ENCODE measurements at places on chromosomes 4 and X.

DNA sequence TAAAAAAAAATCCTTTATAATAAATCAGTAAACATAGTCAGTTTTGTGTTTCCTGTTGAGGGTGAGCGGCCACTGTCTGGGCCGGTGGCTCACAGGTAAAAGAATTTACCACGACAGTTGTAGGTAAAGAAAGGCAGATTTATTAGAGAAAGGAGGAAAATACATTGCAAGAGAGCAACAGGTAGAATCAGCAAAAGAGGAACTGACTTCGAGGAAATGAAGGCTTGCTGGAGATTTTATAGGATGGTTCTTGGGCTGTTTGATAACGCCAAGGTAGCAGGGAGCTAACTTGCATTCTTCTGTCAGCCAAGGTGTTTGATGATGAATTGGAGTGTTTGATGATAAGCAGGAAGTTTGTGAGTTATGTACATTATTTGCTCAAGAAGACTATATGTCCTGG is 2.8 kb downstream of the ZNF157 start:
- no peak for DNase-seq

DNA sequence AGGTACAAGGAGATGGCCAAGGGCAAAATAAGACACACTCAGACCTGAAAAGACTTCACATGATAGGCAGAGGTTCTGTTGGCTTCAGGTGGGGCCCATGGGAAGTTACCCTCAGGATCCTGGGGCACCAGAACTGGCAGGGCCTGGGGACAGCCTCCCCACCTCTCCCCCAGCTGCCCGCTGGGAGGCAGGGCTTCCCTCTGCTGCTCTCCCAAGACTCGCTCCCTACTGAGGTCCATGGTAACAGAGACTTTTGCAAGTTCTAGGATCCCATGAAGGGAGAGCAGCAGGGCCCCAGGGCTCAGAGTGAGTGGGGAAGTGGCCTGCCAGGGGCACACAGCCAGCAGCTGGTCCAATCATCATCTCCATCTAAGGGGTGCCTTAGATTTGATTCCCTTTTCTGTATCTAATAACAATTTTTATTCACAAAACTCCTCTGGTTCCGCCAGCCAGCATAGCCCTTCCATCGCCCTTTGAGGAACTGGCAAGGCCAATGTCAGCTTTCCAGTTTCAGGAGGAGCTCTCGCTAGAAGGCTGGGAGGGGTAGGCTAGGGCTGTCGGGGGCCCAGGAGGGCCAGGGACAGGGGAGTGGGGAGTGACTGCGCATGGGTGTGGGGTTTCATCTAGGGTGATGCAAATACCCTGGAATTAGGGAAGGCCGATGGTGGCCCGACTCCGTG is 78.2 kb downstream of the SLC2A9 start:
- no peak for DNase-seq

DNA sequence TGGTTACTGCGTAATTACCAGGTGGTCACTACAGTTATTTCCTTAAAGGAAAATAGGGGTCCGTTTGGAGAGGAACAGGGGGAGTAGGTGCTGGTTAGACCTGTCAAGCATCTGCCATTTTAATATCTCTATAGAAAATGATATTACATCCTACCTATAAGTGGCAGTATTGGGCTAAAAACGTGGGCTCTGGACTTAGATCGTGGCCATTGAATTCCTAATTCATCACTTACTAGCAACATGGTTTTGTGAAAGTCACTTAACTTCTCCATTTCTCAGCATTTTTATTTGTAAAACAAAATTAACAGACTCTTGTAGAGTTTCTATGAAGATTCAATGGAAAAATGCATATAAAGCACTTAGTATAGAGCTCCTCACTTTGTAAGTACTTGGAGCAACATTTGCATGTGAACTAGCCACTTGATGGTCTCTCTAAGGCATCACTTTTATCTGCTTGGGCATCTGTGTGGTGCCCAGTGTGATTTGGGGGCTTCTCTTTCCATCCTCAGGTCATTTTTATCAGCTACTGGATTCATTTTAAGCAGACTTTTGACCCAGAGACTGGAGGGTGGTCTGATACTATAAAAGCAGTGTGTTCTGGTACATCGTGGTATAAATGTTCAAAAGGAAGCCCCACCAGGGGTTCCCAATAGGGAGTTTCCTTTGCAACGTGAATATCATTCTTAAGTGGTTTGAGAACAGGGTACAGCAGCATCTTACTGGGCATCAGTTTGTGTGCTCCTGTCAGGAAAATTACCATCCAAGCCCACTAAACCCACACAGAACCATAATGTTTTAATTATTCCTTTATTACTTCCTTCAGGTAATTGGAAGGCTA is 42.7 kb upstream of the RASSF6 start:
- no peak for DNase-seq

DNA sequence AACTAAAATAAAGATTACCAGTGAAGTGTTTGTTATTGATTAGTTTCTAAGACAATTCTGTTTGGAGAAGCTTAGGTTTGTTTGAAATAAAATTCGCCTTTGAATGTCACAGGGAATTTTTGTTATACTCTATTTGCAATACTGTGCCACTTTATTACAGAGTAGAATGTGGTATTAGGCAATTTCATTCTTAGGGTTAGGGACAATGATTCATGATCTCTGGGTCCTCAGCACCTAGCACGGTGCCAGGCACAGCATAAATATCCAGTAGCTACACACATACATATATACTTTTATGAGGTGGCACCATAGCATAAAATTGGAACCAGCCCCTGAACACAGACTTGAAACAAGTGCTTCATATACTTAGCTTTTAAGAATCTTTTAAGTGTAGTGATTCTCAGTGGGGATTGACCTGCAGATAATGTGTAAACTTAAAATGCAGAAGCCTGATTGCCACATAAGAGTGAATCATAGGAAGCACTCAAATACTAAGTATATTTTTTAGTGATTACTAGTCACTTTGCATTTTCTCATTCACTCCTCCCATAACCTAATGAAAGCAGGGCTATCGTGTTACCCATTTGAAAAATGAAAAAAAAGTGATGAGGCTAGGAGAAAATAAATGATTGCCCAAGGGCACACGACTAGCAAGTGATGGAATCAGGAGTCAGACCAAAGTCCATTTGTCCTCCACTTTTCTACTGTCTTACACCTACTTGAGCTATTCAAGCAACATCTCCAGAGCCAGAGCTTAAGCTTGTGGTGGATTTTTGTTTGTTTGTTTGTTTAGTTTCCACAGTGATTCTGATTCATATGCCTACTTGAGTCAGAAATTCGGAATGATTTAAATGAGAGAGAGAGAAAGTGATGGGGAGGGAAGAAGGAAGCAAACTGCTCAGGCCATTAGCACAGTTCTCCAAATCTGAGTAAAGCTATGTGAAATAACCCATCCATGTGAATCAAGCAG is 366.0 kb upstream of the FGF13 start:
- DNase-seq = no peak

DNA sequence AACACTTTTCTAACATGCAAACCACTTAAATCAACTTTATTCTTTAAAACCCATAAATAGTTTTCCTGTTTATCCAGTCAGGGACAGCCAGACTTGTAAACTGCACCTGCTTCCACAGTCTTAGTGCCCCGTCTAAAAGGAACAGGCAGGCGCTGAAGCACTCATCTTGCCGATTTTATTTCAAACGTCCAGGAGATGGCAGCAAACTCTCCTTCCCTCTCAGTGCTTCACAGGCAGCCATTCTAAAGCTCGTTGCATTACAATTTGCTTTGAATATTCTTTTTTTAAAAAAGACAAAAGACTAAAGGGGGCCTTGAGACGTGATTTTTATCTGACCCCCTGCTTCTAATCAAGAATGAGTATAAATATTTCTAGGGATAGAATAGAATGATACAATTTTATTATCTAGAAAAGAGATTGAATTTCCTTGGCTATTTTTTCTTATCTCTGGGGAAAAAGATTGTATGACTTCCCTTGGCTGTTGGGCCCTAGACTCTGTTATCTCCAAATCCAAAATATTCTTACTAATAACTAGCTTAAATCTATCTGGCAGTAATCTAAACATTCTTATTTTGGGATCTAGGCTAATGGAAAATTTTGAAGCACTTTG is 93.6 kb upstream of the MYOZ2 start:
- no peak for DNase-seq

- no peak for DNase-seq
These were observed 157.4 kb downstream of the PTTG2 start for GRCh38 chr4:38117591-38117990.

GRCh38 chr4:168562041-168562571 is 65.3 kb downstream of the PALLD start:
- DNase-seq = no peak

GRCh38 chr4:126479709-126480108 is 1153.0 kb upstream of the INTU start:
- DNase-seq = no peak

- DNase-seq = no peak
These were observed 7.6 kb downstream of the TIGD4 start for GRCh38 chr4:152771741-152772533.
